ENCODE measurements at places on chromosomes 1 and 21. TPM values are rescaled to one million over a fixed set of nuclear protein-coding genes. Genes with fewer than 3 reads are reported as not detected.

The ANGPTL3 gene
- not detected for total RNA-seq

GRCh38 chr1:94180650-94181049, 56.7 kb downstream of the ARHGAP29 start:
- H3K36me3 ChIP-seq = peaks cover 71% of the 10 kb centered on the region
- peak overlapping the region; percentile 60 for H3K27ac ChIP-seq
- peaks cover 52% of the 10 kb centered on the region for H3K4me1 ChIP-seq
- DNase-seq = no peak
- H3K4me3 ChIP-seq = no peak overlapping the region
- no peaks in the 10 kb centered on the region for H3K27me3 ChIP-seq

The NR5A2 gene
- total RNA-seq = 4.3 TPM

The VSIG8 gene
- not detected for total RNA-seq

The BEST4 gene
- total RNA-seq = 0.15 TPM

- no peak overlapping the region for H3K27ac ChIP-seq
- no peak overlapping the region for H3K4me3 ChIP-seq
- peaks cover 3% of the 10 kb centered on the region for H3K27me3 ChIP-seq
- H3K4me1 ChIP-seq = no peaks in the 10 kb centered on the region
- no peak for DNase-seq
These were observed 660.7 kb downstream of the PTPRU start for GRCh38 chr1:29896791-29897714.

Data from Panc1 (cell line).